ENCODE measurements at places on chromosomes 7 and 10.
A peak's percentile ranks its signal among the peaks of the same experiment; 100 is the strongest.

GRCh38 chr10:24465891-24466818, 257.2 kb downstream of the KIAA1217 start:
- DNase-seq = peak; percentile 87

DNA sequence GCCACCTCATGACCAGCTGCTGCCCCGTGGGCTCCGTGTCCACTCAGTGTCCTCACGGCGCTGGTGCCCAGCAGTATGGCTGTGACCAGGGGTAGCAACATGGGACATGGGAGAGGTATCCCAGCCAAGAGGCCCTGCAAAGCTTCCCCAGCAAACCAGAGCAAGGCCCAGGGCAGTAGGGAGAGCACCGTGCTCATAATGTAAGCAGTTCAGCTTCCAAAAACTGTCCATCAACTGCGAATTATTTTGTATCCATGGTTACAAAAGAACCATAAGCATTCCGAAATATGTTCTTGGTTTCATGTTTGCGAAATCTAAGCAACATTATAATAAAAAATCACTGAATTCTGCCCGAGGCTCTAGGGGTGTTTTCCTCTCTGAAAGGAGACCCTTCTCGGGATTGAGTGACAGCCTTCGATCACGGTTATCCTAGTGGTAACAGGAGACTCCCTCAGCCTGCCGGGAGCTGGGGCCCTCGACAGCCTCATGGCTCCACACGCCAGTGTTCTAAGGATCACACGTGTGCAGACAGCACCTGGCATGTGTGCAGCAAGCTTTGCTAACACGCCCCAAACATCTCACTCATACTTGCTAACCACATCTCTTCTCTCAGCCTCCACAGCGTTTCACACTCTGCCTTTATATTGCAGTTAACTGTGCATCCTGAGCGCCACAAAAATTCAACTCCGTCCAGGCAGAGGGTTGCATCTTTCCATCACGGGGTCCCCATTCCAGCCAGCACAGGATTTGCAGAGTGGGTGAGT, 117.6 kb downstream of the DIP2C start:
- DNase-seq = no peak

GRCh38 chr10:110528224-110528996, 30.7 kb downstream of the DUSP5 start:
- DNase-seq = no peak

DNA sequence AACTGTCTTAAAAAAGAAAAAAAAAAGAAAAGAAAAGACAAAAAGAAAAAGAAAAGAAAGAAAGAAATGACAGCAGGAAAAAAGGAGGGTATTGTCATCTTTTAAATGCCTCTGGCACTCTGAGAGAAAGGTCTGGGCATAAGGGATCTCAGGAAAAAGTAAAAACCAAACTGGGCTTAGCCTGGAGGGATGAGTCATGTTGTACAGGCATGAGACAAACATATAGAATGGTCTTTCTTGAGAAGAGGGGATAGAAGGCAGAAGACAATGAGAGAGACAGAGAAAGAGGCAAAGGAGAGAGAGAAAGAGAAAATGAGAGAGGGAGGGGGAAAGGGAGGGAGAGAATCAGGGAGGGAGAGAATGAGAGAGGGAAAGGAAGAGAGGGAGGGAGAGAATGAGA, 32.3 kb upstream of the KCNMA1 start:
- no peak for DNase-seq

- DNase-seq = no peak
Measured at GRCh38 chr7:69843653-69844052, 245.4 kb downstream of the AUTS2 start.

Measured in LNCaP clone FGC (cell line).